ENCODE measurements at places on chromosomes 5 and 9.

DNA sequence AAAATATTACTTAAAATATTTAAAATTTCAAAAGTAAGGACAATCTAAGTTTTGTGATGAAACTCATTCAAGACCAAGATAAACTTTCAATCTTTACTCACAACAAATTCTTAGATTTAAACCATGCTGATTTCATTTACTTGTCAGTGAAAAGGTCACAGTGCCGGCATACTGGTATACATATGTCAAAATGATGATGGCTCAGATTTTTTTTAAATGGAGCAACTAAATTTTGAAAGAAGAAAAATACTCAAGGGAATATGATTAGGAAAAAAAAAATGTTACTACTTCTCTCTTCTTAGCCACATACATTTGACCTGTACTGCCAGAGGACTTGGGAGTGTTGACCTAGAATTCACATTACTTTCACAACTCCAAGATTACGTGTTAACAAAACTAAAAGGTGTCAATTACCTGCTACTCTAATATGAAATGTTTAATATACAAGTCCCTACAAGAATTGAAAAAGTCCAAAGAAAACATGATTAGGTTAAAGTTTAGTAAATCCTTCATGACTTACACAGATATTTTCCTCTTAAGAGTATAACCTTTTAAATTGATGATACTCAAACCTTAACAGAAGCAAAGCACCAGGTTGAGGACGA is 4.6 kb downstream of the EFNA5 start:
- no peak for DNase-seq

DNA sequence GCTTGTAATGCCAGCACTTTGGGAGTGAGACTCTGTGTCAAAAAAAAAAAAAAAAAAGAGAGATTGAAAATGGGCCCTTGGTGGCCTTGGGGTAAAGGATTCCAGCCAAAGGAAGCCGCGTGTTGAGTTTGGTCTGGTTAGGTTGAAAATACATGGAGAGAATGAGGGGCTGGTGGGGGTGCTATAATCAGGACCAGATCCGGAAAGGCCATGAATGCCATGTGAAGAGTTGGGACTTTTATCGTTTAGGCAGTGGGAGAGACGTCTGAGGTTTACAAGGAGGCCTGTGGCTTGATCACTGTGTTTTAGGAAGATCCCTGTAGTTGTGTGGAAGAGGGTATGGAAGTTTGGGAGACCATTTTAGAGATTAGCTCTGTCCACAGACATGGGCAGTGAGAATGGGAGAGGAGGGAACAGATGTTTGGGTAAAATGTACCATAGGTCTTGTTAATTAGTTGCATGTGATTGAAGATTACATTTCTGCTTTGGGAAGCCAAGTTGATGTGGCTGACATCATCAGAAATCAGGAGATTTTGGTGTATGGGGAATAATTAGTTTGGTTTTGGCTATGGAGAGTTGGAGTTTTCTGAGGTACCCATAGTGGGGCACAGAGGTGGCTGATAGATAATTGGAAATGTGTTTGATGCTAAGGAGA is 3.5 kb downstream of the MSANTD3 start:
- DNase-seq, result no peak

DNA sequence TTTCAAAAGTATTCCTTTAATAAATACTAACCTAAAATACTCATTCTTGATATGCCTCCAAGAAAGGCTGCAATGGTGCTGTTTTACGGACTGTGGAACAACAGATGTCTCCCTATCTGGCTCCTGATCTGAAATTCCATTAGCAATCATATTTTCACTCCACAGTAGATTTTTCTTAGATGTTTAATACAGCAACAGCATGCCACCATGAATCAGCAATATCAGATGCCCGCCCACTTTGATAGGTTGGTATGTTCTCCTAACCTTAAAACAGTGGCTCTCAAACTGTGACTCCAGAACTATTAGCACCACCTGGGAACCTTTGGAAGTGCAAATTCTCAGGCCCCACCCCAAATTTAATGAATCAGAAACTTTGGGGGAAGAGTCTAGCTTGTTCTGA is 110.2 kb downstream of the MLLT3 start:
- no peak for DNase-seq

GRCh38 chr9:111983484-111983908 is 86.9 kb downstream of the UGCG start:
- DNase-seq, result no peak

DNA sequence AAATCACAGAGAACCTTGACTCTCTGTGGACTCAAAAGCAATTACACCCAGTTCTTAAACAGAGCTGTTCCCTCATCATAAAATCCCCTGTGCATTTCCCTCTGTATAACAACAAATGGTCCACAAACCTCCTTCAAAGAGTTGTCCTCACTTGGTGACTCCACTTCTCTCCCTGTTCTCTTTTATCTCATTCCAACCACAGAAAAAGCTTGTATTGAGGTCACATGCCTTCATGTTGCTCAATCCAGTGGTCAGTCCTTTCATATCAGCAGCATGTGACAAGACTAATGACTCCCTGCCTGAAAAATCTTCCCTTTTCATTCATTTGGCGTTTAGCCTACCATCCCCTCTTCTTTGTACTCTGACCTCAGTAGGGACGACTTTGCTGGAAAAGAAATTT is 158.0 kb downstream of the DEPDC1B start:
- no peak for DNase-seq

- no peak for DNase-seq
Observed at GRCh38 chr5:135076801-135077200, 42.8 kb upstream of the PITX1 start.

- no peak for DNase-seq
Observed at GRCh38 chr5:67383451-67383850, 186.9 kb upstream of the CD180 start.

- no peak for DNase-seq
Observed at GRCh38 chr5:105745111-105745510, 1925.6 kb downstream of the EFNA5 start.

DNA sequence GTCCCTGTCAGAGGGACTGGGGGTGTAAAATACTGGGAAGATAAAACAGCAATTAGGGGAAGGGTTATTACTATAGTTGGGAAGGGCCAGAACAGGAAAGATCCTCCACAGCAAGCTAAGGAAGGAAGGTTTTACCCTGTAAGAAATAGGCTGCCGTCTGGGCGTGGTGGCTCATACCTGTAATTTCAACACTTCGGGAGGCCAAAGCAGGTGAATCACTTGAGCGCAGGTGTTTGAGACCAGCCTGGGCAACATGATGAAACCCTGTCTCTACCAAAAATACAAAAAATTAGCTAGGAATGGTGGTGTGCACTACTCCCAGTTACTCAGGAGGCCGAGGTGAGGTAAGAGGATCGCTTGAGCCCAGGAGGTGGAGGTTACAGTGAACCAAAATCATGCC is 165.1 kb upstream of the TLX3 start:
- no peak for DNase-seq

DNA sequence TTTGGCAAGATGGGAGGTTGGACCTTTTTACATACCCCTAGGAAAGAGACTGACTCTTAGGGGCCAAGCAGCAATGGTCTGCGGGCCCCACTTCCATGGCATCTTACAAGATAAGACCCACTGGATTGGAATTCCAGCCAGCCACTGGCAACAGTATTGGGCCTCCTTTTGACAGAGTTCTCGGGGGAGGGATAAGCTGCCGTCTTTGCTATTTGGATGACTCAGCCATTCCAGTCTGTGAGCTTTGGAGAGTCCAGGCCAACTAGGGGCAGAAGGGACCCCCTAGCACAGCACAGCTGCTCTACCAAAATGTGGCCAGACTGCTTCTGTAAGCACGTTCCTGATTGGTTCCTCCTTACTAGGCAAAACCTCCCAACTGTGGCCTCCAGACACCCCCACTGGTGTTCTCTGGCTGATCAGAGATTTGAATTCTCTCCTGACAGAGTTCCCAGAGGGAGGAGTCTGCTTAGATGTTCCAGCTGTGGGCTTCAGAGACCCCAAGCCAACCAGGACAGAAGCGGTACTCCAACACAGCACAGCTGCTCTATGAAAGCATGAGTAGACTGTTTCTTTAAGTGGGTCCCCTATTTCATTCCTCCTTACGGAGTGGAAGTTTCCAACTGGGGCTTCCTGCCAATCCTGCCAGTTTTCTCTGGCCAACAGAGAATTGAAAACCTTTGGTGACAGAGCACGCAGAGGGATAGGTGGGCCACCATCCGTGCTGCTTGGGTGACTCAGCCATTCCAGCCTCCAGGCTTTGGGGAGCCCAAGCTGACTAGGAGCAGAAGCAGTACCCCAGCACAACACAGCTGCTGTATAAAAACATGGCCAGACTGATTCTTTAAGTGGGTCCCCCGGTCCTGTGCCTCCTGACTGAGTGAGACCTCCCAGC is 672.1 kb upstream of the RIOK2 start:
- no peak for DNase-seq

DNA sequence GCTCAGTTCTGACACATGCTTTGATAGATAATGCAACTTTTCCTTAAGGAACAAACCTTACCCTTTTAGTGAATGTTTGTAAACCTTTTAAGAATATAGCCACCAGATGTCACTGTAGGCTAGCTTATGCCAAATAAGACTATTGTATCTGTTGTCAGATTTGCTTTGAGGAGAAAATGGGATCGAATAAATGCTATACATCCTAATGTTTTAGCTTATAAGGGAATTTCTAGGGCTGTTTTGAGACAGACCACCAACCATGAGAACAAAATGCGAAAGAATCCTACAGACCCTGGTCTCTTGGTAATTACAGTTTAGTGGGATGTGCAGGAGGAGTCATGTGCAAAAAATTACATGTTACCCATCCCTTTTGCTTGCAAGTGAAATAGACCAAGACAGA is 127.6 kb upstream of the NMUR2 start:
- DNase-seq, result no peak

- DNase-seq, result no peak
Observed at GRCh38 chr9:112283582-112284253, 49.7 kb downstream of the PTBP3 start.

GRCh38 chr5:68382640-68383039 is 167.1 kb downstream of the PIK3R1 start:
- DNase-seq, result no peak

DNA sequence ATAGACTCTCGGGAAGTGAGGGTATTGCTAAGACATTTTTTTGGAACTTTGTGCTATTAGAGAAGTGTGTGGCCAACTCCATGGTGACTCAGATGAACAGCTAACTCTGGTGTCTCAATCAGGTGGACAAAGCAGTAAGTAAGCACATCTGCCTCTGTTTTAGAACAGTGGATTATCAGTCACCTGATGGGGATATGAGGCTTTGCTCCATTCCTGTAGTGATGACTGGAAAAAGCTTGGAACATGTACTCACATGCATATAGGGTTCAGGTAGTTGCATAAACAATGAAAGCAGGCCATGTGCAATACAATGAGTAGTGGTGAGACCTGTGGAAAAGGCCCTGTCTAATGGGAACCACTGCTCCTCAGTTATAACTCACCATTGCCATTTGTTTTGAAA is 168.2 kb upstream of the FBN2 start:
- DNase-seq, result no peak

GRCh38 chr5:179763215-179763945 is 30.4 kb upstream of the LTC4S start:
- peak; percentile 10 for DNase-seq

DNA sequence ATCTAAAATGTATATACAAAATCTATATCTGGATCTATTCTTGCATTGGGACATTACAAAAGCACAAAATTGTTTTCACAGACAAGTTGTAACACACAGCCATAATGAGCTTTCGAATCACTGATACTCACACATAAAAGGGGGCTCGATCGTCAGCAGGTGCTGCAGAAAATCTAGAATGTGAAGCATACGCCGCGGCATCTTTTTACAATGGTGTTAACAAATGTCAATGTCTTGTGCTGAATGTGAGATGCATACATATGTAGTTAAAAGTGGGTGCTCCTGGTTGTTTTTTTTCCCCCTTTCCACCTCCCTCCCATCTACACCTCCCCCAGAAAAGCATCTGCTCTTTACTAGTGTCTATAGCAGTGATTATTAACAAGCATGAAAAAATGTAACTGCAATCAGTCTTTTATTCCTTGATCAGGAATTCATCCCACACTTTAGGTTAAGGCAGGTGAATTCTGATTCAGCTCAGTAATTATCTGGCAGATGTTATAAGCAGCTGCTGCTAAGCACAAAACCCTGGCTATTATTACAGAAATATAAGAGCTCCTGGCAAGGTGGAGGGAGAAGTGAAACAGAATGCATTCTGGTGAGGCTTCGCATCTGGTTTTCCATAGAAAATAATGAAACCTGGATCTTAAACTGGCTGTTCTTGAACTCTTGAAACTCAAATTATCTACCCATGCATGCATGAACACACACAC is 114.1 kb downstream of the MPDZ start:
- DNase-seq, result no peak

DNA sequence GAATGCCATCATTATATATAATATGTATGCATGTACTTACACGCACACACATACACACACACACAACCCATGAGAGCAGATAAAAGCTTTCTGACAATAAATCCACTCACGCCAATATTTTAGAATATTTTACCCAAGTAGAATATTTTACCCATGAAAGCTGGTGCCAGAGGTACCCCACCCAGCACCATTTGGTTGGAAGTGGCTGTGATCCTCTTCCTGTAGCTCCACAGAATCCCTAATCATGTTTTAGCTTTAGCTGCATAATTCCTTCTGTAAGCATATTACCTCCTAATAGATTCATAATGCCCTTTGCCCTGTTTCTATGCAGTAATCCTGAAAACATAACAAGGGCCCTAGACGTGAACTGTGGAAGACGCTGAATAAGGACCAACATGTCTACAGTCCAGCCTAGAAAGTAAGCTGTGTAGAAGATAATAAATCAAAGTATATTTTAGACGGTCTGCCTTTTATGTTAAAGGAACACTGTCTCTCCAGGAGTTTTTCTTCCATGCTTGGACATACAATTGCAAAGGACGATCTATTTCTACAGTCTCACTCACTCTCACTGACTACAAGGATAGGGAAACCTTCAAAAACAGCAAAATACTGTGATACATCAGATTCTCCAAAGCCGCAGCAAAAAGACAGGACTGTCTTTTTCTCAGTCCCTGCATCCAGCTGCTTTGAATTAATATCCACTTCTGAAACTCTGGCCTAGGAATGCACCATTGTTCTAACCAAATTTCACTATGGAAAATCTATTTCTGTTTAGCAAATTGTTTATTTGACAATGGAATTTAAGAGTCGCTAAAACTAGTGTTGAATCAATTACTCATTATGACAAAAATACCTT is 98.2 kb downstream of the USP20 start:
- no peak for DNase-seq

GRCh38 chr9:91060520-91061343 is 259.1 kb downstream of the SYK start:
- no peak for DNase-seq

- DNase-seq, result no peak
Observed at GRCh38 chr9:75834878-75835277, 55.6 kb upstream of the PCSK5 start.

DNA sequence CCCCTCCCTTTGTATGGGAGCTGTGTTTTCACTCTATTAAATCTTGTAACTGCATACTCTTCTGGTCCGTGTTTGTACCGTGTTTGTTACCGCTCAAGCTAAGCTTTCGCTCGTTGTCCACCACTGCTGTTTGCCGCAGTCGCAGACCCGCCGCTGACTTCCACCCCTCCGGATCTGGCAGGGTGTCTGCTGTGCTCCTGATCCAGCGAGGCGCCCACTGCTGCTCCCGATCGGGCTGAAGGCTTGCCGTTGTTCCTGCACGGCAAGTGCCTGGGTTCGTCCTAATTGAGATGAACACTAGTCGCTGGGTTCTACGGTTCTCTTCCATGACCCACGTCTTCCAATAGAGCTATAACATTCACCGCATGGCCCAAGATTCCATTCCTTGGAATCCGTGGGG is 6.6 kb upstream of the GNE start:
- no peak for DNase-seq

Measured in stimulated activated CD8-positive, alpha-beta memory T cell treated with anti-CD3 and anti-CD28 coated beads, Interleukin-15, amount 100 ng/mL, for 4 hours (primary cell).